ENCODE measurements at places on chromosomes 3 and 15.
A peak's percentile ranks its signal among the peaks of the same experiment; 100 is the strongest.

DNA sequence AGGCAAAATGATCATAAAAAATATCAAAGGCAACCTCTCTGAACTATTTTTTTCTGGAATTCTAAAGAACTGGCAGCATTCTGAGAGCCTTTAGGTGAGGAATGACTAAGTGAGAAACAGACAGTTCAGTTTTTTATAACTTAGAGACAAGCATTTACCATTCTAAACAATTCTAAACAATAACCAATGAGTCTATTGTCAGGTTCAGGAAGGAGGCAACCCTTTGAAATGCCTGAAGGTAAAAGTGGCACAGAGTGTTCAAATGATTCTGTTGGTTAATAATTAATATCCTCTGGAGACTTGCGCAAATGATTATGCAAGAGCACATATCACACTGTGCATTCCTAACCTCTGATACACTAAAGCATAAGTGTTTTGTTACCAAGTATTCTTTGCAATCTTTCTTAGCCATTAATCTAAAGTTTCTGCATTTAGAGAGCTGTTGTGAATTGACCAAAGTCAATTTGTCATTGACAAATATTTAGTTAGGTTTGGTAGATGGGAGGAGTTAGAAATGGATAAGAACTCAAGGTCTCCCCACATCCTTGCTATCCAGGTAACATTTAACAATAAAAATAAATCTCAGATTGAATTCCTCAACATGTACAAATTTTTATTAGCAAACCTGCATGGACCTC lies 9.2 kb upstream of the TGFBR2 start:
- no peak for DNase-seq

GRCh38 chr15:22956257-22956977 lies 23.8 kb downstream of the CYFIP1 start:
- DNase-seq, result no peak

- no peak for DNase-seq
Observed at GRCh38 chr15:28900892-28901586, 15.3 kb downstream of the APBA2 start.

GRCh38 chr3:48990636-48991469 lies 812 bp downstream of the P4HTM start:
- DNase-seq, result no peak

DNA sequence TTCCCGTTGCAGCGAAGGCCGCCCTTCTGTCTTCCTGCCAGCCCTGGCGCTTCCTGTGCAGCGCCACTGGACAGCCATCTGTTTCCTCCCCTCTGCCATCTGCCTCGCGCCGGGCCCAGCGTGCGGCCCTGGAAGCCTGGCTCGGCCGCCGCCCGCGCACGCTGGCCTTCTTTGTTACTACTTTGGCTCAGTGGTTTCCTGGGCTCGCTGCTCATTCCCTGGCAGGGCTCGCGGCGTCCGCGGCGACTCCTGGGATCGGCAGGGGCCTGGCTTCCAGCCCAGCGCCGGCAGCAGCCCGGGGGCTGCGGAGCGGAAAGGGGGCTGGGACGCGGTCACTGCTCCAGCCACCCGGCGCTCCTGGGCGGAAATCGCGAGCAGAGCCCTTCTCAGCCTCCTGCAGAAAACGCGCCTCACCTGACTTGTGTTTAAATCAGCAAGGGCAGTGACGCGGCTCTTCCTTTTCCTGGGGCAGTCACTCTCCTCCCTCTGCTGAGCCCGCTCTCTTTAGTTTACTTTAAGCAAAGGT lies 10.0 kb downstream of the CMTM7 start:
- peak; percentile 45 for DNase-seq

DNA sequence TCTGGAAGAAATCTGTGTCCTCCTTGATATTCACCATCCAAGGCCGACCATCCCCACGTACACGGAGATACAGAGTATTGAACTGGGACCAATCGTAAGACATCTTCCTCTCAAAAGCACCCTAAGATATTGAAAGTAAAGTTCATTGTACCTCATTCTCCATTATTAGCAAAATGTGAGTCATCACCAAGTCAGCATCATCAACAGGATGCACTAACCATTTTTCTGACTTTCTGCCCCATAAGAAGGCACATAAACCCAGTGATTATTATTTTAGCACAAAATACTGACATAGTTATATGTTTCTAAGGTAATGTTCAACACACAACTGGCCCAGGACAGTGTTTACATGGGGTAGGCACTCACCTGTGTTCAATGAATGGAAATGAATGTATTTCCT lies 7.4 kb downstream of the NDUFAF1 start:
- DNase-seq, result no peak

DNA sequence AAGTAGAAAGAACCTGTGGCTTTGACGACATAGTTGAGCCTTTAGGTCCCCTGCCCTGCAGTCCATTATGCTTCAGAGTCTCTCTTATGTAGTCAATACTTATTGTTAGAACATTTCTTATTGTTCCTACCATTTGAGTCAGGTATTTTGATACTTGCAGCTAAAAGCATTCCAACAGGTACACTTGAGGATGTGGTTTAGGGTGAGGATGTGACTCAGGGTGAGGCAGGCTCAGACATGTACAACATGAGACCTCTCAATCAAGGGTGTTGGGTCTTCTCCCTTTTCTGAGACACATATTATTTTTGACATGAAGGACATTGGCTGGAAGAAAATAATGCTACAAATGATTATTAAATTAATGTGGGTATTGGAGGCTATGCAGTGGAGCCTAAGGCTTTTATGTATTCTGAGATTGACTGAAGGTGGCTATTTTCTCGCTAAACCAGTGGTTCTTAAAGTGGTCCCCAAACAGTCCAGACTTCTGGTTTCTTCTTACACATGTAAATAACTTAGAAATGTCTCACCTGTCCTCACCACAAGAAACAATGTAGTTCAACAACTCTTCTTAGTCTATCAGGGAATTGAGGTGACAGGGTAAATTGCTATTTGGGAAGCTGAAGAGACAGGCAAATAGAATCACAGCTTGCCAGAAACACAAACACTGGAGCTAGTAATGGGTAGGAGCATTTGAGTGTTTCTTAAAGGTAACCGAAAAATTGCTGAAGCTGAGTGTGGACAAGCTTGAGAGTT lies 135.5 kb upstream of the ZPLD1 start:
- no peak for DNase-seq

DNA sequence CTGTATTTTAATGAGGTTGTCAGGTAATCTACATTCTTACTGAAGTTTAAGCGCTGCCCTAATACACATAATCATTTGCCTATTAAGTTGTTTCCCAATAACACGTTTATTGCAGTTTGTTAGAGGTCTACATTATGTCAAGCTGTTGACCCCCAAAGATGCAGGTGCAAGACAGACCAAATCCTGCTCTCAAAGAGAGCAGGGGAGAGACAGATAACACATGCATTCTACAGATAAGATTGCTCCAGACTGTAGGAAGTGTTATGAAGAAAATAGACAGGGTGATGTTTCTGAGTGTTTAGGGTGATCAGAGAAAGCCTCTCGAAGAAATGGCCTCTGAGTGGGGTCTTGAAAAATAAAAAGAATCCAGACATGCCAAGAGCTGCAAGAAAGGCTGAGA lies 24.8 kb upstream of the OXTR start:
- no peak for DNase-seq

DNA sequence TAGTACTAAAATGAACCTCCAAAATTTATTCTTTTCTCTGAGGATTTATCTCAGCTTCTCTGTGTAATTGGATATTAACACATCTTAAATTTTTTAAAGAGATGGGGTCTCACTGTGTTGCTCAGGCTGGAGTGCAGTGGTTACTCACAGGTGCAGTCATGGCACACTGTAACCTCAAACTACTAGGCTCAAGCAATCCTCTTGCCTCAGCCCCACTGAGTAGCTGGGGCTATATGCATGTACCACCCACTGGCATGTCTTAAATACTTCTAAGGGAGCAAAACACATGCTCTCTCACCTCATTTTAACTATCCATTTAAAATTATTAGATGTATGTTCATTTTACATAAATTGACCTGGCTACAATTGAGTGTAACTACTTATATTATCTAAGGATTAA lies 11.3 kb upstream of the TMEM87A start:
- DNase-seq, result no peak

DNA sequence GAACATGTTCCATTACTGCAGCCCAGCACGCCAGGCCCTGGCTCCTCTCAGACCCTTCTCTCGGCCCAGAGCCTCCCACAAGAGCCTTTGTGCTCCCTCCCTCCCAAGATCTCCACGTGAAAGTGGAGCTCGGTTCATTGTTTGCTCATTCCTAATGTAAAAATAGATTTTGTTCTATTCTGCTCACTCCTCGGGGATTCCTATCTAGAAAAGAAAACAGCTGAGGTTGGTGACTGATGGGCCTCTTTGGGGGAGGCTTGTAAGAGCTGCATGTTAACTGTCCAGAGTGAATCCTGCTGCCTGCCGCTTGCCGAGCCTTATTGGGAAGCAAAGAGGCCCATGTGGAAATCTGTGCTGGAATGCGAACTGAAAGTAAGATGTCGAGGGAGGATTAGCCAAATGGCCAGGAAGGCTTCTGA lies 267.1 kb downstream of the LRTM1 start:
- DNase-seq, result no peak
